ENCODE measurements at places on chromosomes 16 and 17. TPM values are rescaled to one million over a fixed set of nuclear protein-coding genes. Genes with fewer than 3 reads are reported as not detected.
A peak's percentile ranks its signal among the peaks of the same experiment; 100 is the strongest.

The SSTR5 gene
- 1.2 TPM for polyA plus RNA-seq

The GUCY2D gene
- polyA plus RNA-seq = 1.3 TPM

The TPPP3 gene
- polyA plus RNA-seq = 57.2 TPM

The MAFG gene
- 21.1 TPM for polyA plus RNA-seq

The TM4SF5 gene
- 44.0 TPM for polyA plus RNA-seq

The ZNF668 gene
- polyA plus RNA-seq = 5.4 TPM

DNA sequence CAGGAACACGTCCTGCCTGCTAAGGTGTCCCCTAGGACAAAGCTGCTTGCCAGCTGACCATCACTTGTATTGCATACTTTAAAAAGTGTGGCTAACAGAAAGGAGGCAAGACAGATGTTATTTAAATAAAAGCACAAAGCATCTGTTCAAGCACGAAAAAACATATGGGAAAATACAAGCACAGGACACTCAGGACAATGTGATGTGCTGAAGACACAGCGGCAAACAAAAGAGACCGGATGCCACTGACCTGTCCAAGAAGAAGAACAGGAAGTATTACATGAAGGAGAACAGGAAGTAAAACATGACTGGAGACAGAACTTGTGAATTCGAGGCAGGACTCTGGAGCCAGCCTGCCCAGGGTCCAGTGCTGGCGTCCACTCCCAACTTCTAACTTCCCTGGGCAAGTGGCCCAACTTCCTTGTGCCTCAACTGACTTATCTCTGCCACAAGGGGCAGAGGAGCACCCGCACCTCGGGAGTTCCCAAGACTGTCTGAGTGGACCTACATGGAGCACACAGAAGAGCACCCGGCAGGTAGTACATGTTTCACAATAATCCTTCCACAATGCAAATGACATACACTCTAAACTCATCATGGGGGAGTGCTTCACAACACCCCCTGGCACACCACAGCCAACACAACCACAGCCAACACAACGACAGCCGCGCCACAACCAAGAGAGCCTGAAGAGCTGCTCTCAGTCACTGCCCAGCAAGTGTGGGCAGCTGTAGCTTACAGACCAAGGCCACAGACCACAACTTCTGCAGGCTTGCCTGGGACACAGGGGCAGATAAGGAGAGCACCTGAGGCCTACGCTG, 36.6 kb downstream of the ANKRD11 start:
- no peak for DNase-seq

DNA sequence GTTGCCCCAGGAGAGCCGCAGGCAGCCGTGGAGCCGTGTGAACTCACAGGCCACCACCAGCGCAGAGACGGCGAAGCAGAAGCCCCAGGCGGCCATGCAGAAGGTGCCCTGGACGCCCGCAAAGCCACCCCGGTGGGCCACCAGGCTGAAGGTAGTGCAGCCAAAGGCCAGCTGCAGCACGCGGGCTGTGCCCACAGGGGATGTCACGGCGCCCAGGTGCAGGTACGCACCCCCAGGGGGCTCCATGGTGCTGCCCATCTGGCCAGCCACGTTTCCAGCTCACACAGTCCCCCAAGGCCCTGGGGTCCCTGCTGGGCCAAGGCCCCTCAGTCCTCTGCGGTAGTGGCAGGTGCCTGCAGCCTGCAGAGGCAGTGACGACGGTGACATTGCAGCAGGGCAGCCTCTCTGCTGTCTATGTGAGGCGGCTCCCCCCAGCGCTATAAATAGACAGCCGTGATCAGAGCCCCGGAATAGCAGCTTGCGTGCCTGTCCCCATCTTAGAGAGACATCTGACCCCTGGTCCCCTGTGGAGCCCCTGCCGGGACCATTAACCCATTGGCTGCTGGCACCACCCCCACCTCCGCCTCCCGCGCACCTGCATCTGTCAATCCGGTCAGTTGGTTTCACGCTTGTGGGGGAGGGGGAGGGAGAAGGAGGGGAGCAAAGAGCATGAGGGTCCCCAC, 4.5 kb upstream of the PYCR1 start:
- DNase-seq = no peak

- no peak for DNase-seq
These were observed 7.5 kb downstream of the AXIN2 start for GRCh38 chr17:65553646-65554552.

DNA sequence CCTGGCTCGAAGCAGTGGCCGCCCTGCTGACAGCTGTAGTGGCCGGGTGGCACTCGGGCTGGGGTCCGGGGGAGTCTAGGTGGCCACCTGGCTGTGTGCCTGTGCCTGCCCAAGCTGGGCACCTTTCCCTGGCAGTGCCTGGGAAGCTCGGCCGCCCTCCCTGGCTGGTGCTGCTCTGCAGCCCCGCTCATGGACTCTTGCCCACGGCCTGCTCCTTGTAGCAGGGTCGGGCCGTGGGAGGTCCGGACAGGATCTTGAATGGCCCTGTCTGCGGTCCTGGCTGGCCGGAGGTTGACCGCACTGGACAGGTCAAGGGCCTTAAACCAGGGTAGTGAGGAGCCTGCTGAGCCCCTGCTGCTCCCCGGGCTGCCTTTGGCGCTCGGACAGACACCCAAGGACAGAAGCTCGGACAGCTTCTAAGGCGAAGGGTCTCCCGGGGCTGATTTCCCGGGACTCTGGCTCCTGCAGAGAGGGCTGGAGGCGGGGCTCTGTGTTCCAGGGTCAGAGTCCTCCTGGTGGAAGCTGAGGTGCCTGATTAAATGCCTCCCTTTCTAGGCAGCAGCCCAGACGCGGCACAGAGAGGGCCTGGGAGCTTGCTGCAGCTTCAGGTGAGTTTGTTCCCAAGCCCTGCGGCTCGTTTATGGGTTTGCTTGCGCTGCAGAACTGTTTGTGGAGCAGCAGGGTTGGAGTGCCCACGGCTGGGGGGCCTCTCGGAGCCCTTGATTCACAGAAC, 6.0 kb downstream of the CAPN15 start:
- DNase-seq = peak; percentile 78

DNA sequence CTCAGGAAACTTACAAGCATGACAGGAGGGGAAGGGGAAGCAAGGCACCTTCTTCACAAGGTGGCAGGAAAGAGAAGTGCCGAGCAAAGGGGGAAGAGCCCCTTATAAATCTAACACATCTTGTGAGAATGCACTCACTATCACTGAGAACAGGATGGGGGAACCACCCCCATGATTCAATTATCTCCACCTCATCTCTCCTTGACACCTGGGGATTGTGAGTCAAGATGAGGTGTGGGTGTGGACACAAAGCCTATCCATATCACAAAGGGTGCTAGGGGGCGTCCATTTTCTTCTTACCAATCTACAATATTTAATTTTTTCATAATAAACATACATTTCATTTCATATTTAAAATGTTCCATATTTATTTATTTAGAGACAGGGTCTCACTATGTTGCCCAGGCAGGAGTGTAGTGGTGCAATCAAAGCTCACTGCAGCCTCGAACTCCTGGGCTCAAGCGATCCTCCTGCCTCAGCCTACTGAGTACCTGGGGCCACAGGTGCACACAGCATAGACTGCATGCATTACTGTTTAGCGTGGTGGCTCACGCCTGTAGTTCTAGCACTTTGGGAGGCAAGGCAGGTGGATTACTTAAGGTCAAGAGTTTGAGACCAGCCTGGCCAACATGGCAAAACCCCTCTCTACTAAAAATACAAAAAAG, 26.5 kb upstream of the FAAP100 start:
- no peak for DNase-seq

DNA sequence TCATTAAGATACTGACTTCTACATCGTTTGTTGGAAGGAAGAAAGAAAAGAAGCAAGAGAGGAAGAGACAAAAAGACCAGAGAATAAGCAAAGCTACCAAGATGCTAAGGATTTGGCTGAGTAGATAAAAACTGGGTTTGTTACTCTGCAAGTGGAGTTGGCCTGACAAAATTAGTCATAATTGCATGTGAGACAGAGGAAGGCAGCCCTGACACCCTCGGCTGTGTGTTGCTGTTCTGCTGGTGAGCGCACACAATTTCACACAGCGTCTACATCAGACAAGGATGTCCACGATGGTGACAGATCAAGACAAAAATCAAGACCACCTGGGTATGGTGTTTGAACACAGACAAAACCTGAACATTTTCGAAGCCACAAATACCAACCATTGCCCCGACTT, 75.4 kb upstream of the FA2H start:
- DNase-seq = no peak

DNA sequence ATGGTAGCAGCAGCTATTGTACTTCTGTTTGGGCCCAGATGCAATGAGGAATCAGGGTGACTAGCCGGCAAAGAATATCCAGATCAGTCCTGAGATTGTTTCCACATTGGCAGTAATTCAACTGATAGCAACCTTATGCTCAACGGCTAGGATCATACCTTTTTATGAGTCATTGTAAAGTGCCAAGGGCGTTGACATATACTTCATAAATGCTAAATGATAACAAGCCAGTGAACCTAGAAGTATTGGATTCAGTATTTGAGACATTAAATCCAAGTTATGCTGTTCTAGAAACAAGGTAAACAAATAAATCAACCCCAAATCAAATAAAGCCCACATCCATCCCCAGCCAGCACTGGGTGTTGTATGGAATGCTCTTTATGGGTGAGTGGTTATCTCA, 207.1 kb upstream of the ZFHX3 start:
- DNase-seq = no peak

DNA sequence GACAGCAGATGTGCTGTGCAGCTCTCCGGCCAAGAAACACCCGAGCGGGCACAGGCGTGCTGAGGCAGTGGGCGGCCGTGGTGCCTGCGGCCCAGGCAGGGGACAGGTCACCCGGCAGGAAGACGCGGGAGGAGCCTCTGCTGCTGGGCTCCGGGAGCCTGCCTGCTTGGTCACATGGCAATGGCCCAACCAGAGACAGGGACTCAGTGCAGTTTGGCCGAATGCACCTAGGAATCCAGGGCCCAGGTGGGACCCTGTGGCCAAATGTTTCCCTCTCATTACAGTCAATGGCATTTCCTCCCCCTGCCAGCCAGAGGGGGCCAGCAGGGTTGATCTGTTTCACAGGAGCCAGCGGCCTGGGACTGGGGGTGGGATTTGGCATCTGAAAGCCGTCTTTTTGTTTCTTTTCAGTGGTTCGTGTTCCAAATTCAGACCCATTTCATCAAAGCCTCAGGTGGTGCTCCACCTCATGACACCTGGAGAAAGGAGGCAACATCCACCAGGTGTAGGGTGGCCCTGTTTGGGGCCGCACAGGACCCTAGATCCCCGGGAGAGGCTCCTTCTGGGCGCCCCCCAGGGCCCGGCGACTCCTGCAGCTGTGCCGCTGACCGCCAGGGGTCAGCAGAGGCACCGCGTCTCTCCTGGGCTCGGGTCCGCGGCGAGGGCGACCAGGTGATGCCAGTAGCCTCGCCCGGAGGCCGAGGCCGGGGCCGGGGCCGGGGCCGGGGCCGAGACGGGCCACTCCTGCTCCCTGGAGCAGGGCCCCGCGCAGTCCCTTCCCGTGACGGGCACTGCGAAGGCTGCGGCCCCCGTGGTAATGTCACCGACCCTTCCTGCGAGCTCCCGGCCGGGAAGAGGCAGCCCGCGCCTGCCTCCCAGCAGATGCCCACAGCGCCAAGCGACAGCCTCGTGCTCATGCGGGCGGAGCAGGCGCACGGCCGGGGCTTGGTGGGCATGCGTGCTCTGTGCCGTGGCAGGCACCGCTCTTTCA, 118.5 kb downstream of the C16orf78 start:
- DNase-seq = peak; percentile 28

DNA sequence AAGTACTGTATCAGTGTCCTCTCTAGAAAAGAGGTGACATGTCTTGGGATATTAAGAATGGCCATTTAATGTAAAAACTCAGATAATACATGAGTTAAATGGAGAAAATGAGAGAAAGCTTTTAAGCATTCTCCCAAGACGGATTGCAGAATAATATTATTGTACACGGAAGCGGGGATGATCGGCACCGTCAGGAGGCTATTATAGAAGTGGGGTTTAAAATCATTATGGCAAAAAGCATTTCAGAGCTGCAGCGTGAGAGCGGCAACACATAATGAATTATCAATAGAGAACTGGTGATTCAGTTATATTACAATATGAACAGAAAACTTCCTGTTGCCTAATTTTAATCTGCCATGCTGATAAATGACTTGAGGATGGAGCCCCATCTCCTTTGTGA, 261.7 kb upstream of the IRX3 start:
- DNase-seq = no peak

- no peak for DNase-seq
These were observed 71.1 kb upstream of the AMZ2 start for GRCh38 chr17:68176718-68177117.

- DNase-seq = no peak
These were observed 3.8 kb upstream of the ZNF764 start for GRCh38 chr16:30562021-30562420.

Data from large intestine (tissue), 12 donors.